GM23338 (cell line): ENCODE measurements at places on chromosomes 11 and 22. TPM values are rescaled to one million over a fixed set of nuclear protein-coding genes. Genes with fewer than 3 reads are reported as not detected.

The RIBC2 gene
- total RNA-seq, result 2.2 TPM in 2 replicates

DNA sequence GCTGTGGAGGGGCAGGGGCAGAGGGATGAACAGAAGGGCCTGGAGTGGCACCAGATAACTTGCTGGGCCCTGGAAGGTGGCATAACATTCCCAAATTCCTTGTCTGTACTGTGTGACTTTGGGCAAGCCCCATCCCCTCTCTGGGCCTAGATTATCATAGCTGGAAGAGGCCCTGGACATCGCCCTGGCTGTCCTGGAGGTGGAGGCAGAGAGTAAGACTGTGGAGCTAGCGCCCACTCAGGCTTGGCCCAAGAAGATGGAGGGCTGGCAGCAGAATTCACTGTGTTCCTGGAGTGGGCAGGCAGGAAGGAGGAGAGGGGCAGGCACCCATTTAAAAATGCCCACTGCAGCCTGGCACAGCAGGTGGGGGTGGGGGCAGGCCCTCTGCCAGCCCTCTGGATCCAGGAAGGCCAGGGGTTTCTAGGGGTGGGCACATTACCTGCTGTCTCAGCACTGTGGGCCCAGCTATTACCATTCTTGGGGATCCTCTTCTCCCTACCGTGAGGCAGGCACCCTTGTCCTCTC lies 22.6 kb downstream of the ARHGEF17 start:
- H3K36me3 ChIP-seq, result no peaks in the 10 kb centered on the region
- H3K27me3 ChIP-seq, result peaks cover 39% of the 10 kb centered on the region
- H3K4me1 ChIP-seq, result peaks cover 45% of the 10 kb centered on the region
- H3K4me3 ChIP-seq, result peak overlapping the region; percentile 46; the same call in 1 of the 2 replicates
- no peak overlapping the region for H3K27ac ChIP-seq

GRCh38 chr22:35399114-35399677 lies 744 bp upstream of the MCM5 start:
- peak overlapping the region; percentile 79 for H3K4me3 ChIP-seq
- peak overlapping the region; percentile 96 for H3K27ac ChIP-seq
- peaks cover 24% of the 10 kb centered on the region for H3K4me1 ChIP-seq
- H3K36me3 ChIP-seq, result peaks cover 30% of the 10 kb centered on the region

The SYCE3 gene
- total RNA-seq, result not detected in 2 replicates

The RNH1 gene
- 50.4 and 56.3 TPM in 2 replicates for total RNA-seq

DNA sequence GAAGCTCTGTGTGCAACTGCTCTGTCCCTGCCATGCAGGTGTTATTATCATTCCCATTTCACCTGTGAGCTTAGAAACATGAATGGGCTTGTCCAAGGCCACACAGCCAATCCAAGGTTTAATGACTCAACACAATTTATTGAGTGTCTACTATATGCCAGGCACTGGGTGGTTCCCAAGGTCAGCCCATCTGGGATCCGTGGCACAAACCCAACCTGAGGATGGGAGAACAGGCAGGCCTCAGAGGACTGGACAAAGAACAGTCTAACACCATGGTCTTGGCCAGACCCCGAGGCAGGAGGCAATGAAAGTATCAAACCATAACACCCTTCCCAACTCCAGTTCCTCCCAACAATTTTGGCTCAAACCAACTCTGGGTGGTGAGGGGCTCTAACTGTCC lies 15.7 kb downstream of the SPATA19 start:
- H3K4me1 ChIP-seq, result no peaks in the 10 kb centered on the region
- no peak overlapping the region for H3K27ac ChIP-seq
- no peak overlapping the region for H3K4me3 ChIP-seq
- no peaks in the 10 kb centered on the region for H3K27me3 ChIP-seq
- DNase-seq, result no peak
- no peaks in the 10 kb centered on the region for H3K36me3 ChIP-seq

DNA sequence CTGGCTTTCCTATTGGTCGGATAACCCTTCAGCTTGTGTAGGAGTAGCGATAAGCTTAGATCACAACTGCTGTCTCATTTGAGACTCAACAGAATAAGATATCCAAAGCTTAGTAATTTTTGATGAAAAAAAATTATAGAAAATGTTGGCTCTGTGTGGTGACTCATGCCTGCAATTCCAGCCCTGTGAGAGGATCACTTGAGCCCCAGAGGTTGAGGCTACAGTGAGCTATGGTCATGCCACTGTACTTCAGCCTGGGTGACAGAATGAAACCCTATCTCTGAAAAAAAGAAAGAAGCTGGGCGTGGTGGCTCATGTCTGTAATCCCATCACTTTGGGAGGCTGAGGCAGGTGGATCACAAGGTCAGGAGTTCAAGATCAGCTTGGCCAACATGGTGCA lies 55.6 kb upstream of the RRM1 start:
- no peaks in the 10 kb centered on the region for H3K4me1 ChIP-seq
- H3K27ac ChIP-seq, result no peak overlapping the region
- no peak overlapping the region for H3K4me3 ChIP-seq
- no peaks in the 10 kb centered on the region for H3K36me3 ChIP-seq
- H3K27me3 ChIP-seq, result no peaks in the 10 kb centered on the region

- no peaks in the 10 kb centered on the region for H3K4me1 ChIP-seq
- H3K27me3 ChIP-seq, result no peaks in the 10 kb centered on the region
- DNase-seq, result no peak
- H3K4me3 ChIP-seq, result no peak overlapping the region
Observed at GRCh38 chr22:23722724-23723123, 28.2 kb downstream of the ZNF70 start.

- H3K36me3 ChIP-seq, result no peaks in the 10 kb centered on the region
- no peak for DNase-seq
- no peak overlapping the region for H3K27ac ChIP-seq
- H3K27me3 ChIP-seq, result no peaks in the 10 kb centered on the region
- no peak overlapping the region for H3K4me3 ChIP-seq
Observed at GRCh38 chr11:12165237-12165875, 55.0 kb downstream of the MICAL2 start.

DNA sequence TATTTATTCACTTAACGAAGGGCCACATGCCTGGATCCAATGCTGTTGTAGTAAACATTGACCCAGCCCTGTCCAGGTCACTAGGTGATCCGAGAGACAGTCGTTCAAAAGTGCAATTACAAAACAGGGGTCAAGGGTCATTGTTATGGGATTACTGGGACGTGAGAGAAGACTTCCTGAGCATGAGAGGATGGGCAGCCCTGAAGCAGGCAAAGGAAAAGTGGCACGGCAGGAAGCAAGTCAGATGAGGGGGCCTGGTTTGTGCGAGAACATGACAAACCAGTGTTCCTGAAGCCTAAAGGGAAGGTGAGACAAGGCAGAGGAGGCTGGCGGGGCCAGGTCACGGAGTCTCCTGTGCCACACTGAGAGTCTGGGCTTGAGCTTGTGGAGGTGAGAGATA lies 15.8 kb upstream of the MMP20 start:
- H3K27me3 ChIP-seq, result no peaks in the 10 kb centered on the region
- H3K4me3 ChIP-seq, result no peak overlapping the region
- no peak for DNase-seq
- H3K36me3 ChIP-seq, result no peaks in the 10 kb centered on the region

DNA sequence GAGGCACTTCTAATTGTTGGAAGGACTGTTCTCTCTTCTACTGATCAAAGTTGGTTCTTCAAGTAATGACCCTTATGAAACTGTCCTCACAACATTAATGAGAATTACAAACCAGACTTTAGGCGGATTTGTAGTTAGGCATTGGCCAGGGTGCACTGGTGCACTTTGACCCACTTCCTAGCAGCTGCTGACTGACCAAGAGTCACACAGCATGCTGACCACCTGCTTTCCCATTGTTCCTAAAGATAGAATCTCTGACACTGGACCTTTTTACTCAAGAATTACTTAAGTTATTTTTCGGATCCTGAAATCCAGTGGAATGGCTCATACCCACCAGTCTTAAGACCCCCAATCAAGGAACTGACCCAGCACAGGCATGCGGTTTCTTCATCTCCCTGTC lies 264.0 kb downstream of the ST3GAL4 start:
- no peak overlapping the region for H3K4me3 ChIP-seq
- DNase-seq, result no peak
- no peaks in the 10 kb centered on the region for H3K36me3 ChIP-seq
- H3K27ac ChIP-seq, result no peak overlapping the region

- H3K27ac ChIP-seq, result no peak overlapping the region
- DNase-seq, result no peak
- H3K36me3 ChIP-seq, result peaks cover 8% of the 10 kb centered on the region; the same call in 1 of the 2 replicates
- no peak overlapping the region for H3K4me3 ChIP-seq
- H3K27me3 ChIP-seq, result no peaks in the 10 kb centered on the region
Observed at GRCh38 chr11:85582111-85582510, 45.0 kb downstream of the DLG2 start.

The VSTM5 gene
- total RNA-seq, result 0.66 and 0.70 TPM in 2 replicates

DNA sequence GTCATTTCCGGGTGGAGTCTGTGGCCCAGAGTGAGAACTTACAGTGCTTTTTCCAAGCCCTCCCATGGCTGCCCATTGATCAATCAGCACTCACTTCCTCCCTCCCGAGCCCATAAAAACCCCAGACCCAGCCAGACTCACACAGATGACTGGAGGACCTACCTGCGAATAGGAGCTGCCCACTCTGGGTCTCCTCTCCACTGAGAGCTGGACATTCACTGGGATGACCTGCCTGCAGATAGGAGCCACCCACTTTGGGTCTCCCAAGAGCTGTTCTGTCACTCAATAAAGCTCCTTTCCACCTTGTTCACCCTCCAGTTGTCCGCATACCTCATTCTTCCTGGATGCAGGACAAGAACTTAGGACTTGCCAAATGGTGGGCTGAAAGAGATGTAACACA lies 56.0 kb upstream of the B3GNT6 start:
- no peak overlapping the region for H3K27ac ChIP-seq
- no peaks in the 10 kb centered on the region for H3K27me3 ChIP-seq

DNA sequence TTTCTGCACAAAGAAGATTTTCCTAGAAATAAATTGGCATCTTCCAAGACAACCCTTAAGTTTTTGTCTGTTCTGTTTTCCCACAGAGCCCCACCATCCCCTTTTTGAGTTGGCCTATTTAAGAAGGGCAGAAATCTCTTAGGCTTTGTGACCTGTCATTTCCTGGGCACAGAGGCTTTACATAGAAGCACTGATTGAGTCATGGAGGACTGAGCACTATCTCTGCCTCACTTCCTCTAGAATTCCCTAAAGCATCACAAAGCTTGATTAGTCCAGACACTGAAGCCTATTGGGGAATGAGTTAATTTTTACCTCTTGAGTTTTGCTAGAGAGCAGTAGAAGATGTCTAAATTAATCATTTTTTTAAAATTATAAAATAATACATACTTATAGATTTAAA lies 25.4 kb downstream of the TRIM44 start:
- H3K36me3 ChIP-seq, result no peaks in the 10 kb centered on the region
- H3K27me3 ChIP-seq, result no peaks in the 10 kb centered on the region
- H3K4me3 ChIP-seq, result no peak overlapping the region
- H3K4me1 ChIP-seq, result peaks cover under 1% of the 10 kb centered on the region; the same call in 1 of the 2 replicates

DNA sequence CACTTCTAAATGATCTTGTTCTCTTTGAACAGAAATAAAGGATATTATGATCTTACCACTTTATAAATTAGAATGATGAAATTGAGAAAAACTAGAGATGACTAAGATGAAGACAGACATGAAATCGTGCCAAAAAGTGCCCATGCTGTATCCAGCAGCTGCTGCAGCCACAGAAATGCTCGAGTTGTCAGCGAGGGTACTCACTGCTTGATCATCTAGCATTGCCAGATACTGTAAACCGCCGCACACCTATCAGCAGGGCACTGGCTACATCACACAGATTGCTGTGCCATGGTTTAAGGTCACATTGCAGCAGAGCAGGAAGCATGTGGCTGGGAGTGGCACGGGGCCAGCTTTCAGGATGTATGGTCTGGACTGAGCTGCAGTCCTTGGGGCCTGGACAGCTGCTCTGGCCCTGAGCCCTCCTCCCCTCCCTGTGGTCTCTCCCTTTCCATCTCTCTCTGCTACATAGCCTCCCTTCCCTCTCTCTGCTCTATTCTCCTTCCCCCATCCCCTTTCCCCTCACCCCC lies 51.0 kb upstream of the SEPTIN5 start:
- DNase-seq, result no peak
- H3K27me3 ChIP-seq, result no peaks in the 10 kb centered on the region
- H3K4me1 ChIP-seq, result peaks cover 3% of the 10 kb centered on the region; the same call in 1 of the 2 replicates

DNA sequence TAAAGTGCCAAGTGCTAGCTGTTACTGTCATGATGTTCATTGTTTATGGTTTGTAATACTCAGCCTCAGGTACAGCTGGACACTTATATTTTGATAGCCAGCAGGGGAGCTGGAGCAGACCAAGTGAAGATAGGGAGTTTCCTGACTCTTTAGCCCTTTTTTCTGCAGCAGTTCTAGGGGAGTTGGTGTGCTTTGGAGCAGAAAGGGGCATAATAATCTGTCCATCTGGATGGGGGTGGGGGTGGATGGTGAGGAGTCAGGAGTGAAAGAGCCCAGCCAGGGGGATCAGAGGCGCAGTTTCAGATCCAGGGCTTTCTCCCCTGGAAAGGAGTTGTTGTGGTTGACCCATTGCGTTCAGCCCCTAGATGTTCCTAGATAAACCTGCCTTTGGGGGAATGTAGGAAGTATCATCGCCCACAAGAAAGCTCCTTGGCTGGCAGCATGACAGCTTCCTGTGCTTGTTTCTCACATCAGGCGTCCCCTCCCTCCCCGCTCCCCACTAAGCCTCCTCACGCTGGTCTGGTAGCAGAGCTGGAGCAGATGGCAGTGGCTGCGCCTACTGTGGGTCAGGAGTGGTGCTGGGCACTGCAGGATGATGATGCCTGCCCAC lies 41.9 kb downstream of the MED15 start:
- peaks cover 4% of the 10 kb centered on the region; the same call in 1 of the 2 replicates for H3K4me1 ChIP-seq
- H3K27me3 ChIP-seq, result no peaks in the 10 kb centered on the region
- H3K36me3 ChIP-seq, result no peaks in the 10 kb centered on the region
- peak; percentile 26 for DNase-seq

- no peaks in the 10 kb centered on the region; the same call in 1 of the 2 replicates for H3K36me3 ChIP-seq
- no peaks in the 10 kb centered on the region for H3K4me1 ChIP-seq
Observed at GRCh38 chr11:43779306-43779705, 98.8 kb downstream of the HSD17B12 start.

The OR52H1 gene
- 0.28 TPM in 1 of 2 replicates, not detected in the other for total RNA-seq

The GRIA4 gene
- total RNA-seq, result 45.5 and 71.1 TPM in 2 replicates

DNA sequence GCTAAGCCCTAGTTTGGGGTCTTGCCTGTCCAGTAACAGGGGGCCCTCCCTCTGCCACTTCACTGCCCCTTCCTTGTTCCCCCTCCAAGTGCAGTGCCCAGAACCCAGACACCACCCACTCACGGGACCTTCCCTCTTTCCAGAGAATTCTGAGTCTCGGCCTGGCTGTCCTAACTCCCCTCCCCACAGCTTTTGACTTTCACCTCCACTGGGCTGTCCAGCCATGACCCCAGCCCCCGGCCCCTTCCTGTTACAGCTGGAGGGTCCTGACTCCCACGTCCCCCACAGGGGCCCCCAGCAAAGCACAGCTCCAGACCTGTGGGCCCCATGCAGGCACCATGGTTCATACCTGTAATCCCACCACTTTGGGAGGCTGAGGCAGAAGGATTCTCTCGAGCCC lies 71.5 kb downstream of the BRD1 start:
- H3K4me1 ChIP-seq, result no peaks in the 10 kb centered on the region
- H3K27ac ChIP-seq, result no peak overlapping the region
- H3K36me3 ChIP-seq, result no peaks in the 10 kb centered on the region; the same call in 1 of the 2 replicates
- H3K27me3 ChIP-seq, result no peaks in the 10 kb centered on the region
- DNase-seq, result no peak
- no peak overlapping the region for H3K4me3 ChIP-seq

The OR9Q1 gene
- total RNA-seq, result not detected in 2 replicates

The ADAMTS15 gene
- 5.6 and 7.7 TPM in 2 replicates for total RNA-seq

The FXYD2 gene
- 0.12 and 0.59 TPM in 2 replicates for total RNA-seq

- no peak overlapping the region for H3K27ac ChIP-seq
- no peak for DNase-seq
- no peaks in the 10 kb centered on the region for H3K36me3 ChIP-seq
- no peaks in the 10 kb centered on the region for H3K27me3 ChIP-seq
Observed at GRCh38 chr11:14612694-14613093, 30.9 kb upstream of the PDE3B start.

- no peak overlapping the region for H3K27ac ChIP-seq
- H3K4me1 ChIP-seq, result no peaks in the 10 kb centered on the region
- no peaks in the 10 kb centered on the region for H3K27me3 ChIP-seq
- no peak overlapping the region for H3K4me3 ChIP-seq
- H3K36me3 ChIP-seq, result no peaks in the 10 kb centered on the region
Observed at GRCh38 chr22:50236731-50237409, 8.0 kb downstream of the TUBGCP6 start.
